Mononuclear cell (primary cell): ENCODE measurements at places on chromosomes 3 and 15. TPM values are rescaled to one million over a fixed set of nuclear protein-coding genes. Genes with fewer than 3 reads are reported as not detected.

ITIH3 gene
- not detected for total RNA-seq

FETUB gene
- not detected for total RNA-seq

LNP1 gene
- 1.7 TPM for total RNA-seq

GOLGA8G gene
- not detected for total RNA-seq

EPHA6 gene
- not detected for total RNA-seq

COL8A1 gene
- total RNA-seq = not detected

OXTR gene
- total RNA-seq = 0.52 TPM

PDE8A gene
- total RNA-seq = 36.9 TPM

SGO1 gene
- total RNA-seq = 0.73 TPM

SATB1 gene
- total RNA-seq = 406 TPM

CD200R1 gene
- total RNA-seq = 5.1 TPM

TM4SF18 gene
- under 0.01 TPM for total RNA-seq

SMCO1 gene
- total RNA-seq = not detected

SNAPC5 gene
- total RNA-seq = 23.6 TPM

SERPINI1 gene
- 2.5 TPM for total RNA-seq

TMC3 gene
- not detected for total RNA-seq

LIPH gene
- 0.84 TPM for total RNA-seq
